ENCODE measurements at places on chromosomes 6 and 20.

DNA sequence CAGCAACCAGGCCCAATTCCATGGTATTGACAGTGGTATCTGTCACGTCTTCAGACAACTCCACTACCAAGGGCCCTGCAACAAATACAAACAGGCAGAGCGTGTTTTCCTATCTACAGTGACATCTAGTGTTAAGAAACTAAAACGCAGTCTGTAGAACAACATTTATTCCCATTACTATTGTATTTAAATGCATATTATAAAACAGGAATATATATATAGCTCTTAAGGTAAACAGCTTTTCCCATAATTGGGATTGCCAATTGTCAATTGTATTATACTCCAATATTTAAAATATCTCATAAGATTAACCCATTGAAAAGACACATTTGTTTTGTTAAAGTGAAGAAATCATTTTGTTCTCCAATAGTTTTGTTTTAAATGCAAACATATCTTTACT is 97.2 kb downstream of the KIF16B start:
- peak; percentile 58 for DNase-seq

GRCh38 chr6:41689171-41690008 is 46.0 kb downstream of the TFEB start:
- DNase-seq, result peak; percentile 13

DNA sequence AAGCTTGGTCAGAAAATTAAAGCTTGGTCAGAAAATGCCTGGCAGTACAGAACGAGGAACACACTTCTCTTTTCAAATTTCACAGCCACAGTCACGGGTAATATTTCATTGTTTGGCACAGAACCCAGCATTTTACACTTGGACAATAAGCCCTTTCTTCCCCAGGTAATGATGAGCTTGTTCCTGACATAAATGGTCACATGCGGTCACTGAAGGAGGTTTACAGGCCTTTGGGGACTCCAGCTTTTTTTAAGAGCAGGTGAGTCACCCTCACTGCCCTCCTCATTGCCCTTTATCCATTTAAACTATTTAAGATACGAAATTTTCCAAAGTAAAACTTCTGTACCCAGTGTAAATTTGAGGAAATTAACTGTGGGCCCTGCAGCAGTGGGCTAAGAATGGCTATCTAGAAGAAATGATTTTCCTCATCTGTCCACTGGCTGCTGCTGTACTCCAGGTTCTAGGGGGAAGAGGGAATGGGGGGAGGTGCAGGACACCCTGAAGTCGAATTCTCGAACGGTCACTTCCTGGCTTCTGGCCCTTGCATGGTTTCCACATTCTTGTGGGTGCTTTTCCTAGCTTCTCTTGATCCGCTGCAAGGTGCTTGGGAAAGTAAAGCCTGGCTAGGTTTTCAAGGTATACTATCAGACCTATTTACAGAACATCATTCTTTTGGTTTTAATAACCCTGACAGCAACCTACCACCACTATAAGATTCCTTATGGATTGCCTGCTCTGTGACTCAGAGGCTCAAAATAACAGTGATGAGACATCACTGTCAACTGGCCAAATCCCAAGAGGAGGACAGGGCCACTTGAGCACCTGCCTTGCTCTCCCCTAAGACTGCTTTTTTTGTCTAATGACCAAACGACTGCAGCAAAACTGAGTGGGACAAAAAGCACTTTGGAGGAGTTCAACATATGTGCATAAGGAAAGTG is 75.8 kb downstream of the PREP start:
- peak; percentile 31 for DNase-seq

GRCh38 chr20:1817577-1818211 is 77.5 kb upstream of the SIRPA start:
- DNase-seq, result no peak

GRCh38 chr6:98678481-98678880 is 155.9 kb upstream of the POU3F2 start:
- no peak for DNase-seq

GRCh38 chr20:39067526-39068216 is 105.5 kb downstream of the DHX35 start:
- DNase-seq, result peak; percentile 21

DNA sequence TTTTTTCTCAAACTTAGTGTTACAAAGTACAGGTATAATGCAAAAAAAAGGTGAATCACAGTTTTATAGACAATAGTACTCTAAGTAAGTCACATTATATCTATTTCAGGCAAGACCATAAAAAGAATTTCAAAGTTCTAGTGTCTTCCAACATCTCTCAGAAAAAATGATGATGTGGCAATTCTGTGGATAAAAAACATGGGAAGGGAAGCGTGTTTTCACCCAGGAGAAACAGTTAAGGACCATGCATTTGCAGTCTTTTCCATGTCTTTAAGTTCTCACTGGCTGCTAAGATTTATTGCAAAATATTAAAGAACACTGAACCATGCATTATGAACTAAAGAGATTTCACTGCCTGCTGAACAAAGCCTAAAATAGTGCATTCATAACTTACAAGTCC is 1.8 kb downstream of the SSR1 start:
- DNase-seq, result no peak

- DNase-seq, result no peak
These were observed 744 bp downstream of the STAU1 start for GRCh38 chr20:49187330-49187850.

DNA sequence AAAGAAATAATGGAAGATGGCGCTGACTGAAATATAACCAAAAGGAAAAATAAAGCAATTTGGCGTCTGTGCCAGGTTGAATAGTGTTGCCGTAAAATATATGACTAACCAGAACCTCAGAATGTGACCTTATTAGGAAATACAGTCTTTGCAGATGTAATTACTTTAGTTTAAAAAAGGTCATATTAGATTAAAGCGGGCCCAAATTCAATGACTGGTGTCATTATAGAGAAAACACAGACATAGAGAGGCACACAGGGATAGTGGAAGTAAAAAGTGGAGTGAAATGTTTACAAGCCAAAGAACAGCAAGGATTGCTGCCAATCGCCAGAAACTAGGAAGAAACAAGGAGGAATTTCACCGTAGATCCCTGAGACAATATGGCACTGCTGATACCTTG is 521.2 kb downstream of the FRK start:
- DNase-seq, result no peak

- DNase-seq, result no peak
These were observed 328.9 kb downstream of the TAF4 start for GRCh38 chr20:61736751-61737310.

- DNase-seq, result no peak
These were observed 9.8 kb upstream of the NDUFAF4 start for GRCh38 chr6:96907498-96907897.

DNA sequence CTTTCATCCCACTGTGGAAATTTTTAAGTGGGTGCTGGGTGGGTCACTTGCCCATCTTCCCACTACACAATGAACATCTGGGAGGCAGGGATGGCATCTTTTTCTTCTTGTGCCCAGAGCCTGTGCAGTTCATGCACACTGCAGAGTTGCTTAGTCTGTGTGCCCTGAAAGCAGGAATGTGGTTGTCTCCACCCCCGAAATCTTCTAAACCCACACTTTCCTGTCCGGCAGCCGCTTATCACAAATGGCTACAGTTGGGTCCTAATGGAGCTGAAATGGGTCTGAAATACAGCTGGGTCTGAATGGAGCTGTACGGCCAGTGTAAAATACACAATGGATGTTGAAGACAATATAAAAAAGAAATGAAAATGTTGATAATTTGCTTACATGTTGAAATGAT is 112.1 kb upstream of the PMEPA1 start:
- no peak for DNase-seq

DNA sequence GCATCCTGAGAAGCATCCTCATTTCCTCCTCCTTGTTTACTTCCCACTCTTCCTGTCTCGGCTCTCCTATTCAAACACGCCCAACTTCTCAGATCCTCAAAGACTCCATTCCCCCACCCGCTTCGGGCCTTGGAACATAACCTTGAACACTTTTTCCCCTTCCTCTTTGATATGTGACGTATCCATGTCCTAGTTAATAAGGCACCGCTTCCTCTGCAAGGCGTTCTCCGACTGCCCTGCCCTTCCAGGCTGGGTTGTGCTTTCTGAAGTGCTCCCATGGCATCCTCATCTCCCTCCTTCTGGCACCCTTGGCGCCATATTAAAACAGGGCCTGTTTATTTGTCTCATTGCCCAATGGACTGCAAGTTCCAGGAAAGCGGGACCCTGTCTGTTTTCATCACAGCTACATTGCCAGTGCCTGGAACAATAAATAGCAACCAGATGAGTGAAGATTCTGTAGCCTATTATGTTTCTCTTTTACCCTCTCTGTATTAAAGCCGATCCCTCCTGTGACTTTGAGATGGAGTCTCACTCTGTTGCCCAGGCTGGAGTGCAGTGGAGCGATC is 115.3 kb upstream of the TRAF3IP2 start:
- DNase-seq, result no peak

DNA sequence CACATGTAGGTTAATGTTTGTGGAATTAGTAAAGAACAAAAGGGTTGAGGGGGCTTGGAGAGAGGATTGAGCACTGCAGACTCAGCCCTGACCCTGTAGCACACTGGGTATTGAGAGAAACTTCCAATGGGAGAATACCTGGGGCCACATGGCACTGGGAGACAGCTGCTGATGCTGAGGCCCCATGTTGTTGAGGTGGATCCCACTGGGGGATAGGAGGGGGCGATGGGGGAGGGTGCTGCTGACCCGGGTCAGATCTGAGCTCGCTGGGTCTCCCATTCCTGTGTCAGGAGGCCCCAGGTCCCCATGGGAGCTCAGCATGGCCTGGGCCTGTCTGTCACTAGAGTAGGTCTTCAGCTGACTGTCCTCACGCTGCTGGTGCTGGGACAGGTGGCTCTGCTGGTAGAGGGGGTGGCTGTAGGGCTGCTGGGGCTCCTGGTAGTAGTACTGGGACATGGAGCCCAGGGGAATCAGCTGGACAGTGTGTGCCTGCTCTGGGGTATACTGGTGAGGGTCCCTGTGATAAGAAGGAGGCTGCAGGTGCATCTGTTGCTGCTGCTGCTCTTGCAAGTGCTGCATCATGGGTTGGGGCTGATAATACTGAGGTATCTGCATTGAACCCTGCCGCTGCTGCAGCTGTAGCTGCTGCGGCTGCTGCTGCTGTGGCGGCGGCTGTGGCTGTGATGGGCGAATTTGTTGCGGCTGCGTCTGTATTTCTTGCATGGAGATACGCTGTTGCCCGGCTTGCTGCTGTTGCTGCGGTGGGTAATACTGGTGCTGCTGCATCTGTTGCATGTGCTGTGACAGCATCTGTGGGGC is 50.6 kb upstream of the MRPS10 start:
- DNase-seq, result no peak

GRCh38 chr6:153392156-153392555 is 261.1 kb upstream of the RGS17 start:
- peak; percentile 16 for DNase-seq

- no peak for DNase-seq
These were observed 15.1 kb upstream of the TMEM217 start for GRCh38 chr6:37272834-37273566.

GRCh38 chr6:89702349-89702748 is 63.8 kb upstream of the LYRM2 start:
- no peak for DNase-seq

- DNase-seq, result no peak
These were observed 25.1 kb upstream of the FBXO30 start for GRCh38 chr6:145839653-145840052.

GRCh38 chr6:41252401-41253169 is 24.4 kb downstream of the TREML4 start:
- DNase-seq, result no peak
